ENCODE measurements at places on chromosomes 1 and 21. TPM values are rescaled to one million over a fixed set of nuclear protein-coding genes. Genes with fewer than 3 reads are reported as not detected.

The B3GALT5 gene
- not detected for total RNA-seq

The RGS13 gene
- 0.32 TPM for total RNA-seq

The NBPF4 gene
- not detected for total RNA-seq

The FHAD1 gene
- total RNA-seq = not detected

The ETV3L gene
- not detected for total RNA-seq

The LINGO4 gene
- 0.22 TPM for total RNA-seq

The DNALI1 gene
- total RNA-seq = 0.25 TPM

The ATP6V1G3 gene
- not detected for total RNA-seq

The AGO4 gene
- total RNA-seq = 12.7 TPM

The SMIM11 gene
- 5.6 TPM for total RNA-seq

The RIT1 gene
- 55.8 TPM for total RNA-seq

The CD1C gene
- total RNA-seq = not detected

The UQCRHL gene
- 0.59 TPM for total RNA-seq

The VHLL gene
- total RNA-seq = not detected

The PHLDA3 gene
- total RNA-seq = 2.1 TPM

The HCRTR1 gene
- total RNA-seq = not detected

The AMY1C gene
- not detected for total RNA-seq

The NCF2 gene
- total RNA-seq = 9.3 TPM

The SPRR1B gene
- total RNA-seq = not detected

The AJAP1 gene
- 0.37 TPM for total RNA-seq

The SLC44A5 gene
- total RNA-seq = 1.6 TPM

The SYT2 gene
- total RNA-seq = not detected

The BRINP3 gene
- total RNA-seq = not detected
